ENCODE measurements at places on chromosomes 6 and 20.

GRCh38 chr6:125519367-125519766 lies 217.6 kb upstream of the HDDC2 start:
- DNase-seq: no peak
- H3K4me1 ChIP-seq: no peaks in the 10 kb centered on the region
- no peak overlapping the region for H3K27ac ChIP-seq
- no peak overlapping the region for H3K4me3 ChIP-seq

DNA sequence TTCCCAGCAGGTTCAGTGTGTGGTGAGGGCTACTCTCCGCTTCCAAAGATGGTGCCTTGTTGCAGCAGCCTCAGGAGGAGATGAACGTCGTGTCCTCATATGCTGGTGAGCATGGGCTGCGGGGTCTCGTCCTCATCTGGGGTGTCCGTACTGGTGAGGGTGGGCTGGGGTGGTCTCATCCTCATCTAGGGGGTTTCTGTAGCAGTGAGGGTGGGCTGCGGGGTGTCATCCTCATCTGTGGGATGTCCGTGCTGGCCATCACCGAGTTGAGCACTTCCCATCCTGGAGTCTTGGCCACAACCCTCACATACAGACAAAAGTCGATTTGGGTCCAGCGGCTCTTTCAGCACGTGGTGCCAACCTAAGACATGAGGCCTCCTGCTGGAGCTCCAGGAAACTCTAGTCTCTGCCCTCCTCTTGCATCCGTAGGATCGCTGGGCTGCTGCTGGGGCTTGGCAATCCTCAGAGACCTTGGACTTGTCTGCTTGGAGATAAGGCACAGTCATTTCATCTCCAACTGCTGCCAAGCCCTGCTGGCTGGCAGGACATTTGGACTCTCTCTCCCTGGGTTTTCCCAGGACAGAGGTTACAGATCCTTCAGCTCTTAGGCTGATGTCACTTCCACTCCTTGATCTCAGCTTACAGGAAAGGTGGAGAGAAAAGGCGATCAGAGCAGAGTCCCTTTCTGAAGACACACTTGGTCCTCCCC lies 160.4 kb downstream of the PACRG start:
- H3K4me3 ChIP-seq: no peak overlapping the region
- no peaks in the 10 kb centered on the region for H3K36me3 ChIP-seq
- H3K27ac ChIP-seq: no peak overlapping the region
- H3K4me1 ChIP-seq: no peaks in the 10 kb centered on the region
- DNase-seq: no peak
- no peaks in the 10 kb centered on the region for H3K27me3 ChIP-seq

DNA sequence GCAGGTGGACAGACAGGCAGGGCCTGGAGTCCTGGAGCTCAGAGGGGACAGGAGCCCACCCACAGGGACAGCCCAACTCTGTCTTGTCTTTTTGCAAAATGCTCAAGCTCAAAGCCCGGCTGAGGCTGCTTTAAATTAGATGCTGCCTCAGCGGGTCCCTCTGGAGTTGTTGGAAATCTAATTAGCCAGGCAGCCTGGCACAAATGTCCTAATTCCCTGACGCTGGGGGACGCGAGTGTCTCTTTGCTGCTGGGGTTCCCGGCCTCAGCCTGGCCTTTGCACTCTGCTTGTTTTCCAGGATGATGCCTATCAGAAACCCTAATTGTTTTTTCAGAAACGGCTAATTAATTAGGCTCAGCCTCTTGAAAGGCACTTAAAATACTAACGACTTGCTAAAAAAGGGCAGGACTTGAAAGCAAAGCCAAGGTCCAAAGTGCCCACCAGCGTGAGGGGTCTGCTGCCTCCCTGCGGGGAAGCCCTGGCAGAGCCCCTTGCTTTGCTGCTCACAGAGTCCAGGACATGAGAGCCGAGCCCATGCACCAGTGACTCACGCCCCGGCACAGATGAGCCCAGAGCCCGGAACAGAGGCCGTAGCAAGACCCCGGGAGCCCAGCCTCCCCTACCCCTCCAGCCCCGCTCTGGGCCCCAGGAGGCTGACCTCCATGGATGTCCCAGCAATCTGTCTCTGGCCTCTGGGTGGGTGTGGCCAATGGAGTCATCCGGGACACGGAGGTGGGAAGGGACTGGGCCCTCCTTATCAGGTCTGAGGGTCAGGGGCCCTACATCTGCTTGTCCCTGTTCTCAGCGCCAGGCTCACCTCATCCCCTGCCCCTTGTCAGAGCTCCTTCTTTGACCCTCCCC lies 46.0 kb upstream of the BHLHE23 start:
- no peak overlapping the region for H3K27ac ChIP-seq
- no peaks in the 10 kb centered on the region for H3K4me1 ChIP-seq
- no peak overlapping the region for H3K4me3 ChIP-seq
- no peaks in the 10 kb centered on the region for H3K36me3 ChIP-seq

- DNase-seq: no peak
- H3K4me3 ChIP-seq: no peak overlapping the region
- H3K27me3 ChIP-seq: peaks cover 16% of the 10 kb centered on the region
- H3K27ac ChIP-seq: no peak overlapping the region
- no peaks in the 10 kb centered on the region for H3K36me3 ChIP-seq
Measured at GRCh38 chr6:149277621-149278020, 39.9 kb upstream of the TAB2 start.

GRCh38 chr20:9977629-9978028 lies 57.2 kb upstream of the ANKEF1 start:
- DNase-seq: no peak
- H3K36me3 ChIP-seq: no peaks in the 10 kb centered on the region
- H3K4me3 ChIP-seq: no peak overlapping the region
- H3K27me3 ChIP-seq: peaks cover 3% of the 10 kb centered on the region
- no peak overlapping the region for H3K27ac ChIP-seq

- H3K4me1 ChIP-seq: no peaks in the 10 kb centered on the region
- H3K36me3 ChIP-seq: no peaks in the 10 kb centered on the region
- no peak overlapping the region for H3K27ac ChIP-seq
- peak; percentile 53 for DNase-seq
- H3K27me3 ChIP-seq: no peaks in the 10 kb centered on the region
- H3K4me3 ChIP-seq: no peak overlapping the region
Measured at GRCh38 chr6:101883505-101883904, 490.0 kb downstream of the GRIK2 start.

DNA sequence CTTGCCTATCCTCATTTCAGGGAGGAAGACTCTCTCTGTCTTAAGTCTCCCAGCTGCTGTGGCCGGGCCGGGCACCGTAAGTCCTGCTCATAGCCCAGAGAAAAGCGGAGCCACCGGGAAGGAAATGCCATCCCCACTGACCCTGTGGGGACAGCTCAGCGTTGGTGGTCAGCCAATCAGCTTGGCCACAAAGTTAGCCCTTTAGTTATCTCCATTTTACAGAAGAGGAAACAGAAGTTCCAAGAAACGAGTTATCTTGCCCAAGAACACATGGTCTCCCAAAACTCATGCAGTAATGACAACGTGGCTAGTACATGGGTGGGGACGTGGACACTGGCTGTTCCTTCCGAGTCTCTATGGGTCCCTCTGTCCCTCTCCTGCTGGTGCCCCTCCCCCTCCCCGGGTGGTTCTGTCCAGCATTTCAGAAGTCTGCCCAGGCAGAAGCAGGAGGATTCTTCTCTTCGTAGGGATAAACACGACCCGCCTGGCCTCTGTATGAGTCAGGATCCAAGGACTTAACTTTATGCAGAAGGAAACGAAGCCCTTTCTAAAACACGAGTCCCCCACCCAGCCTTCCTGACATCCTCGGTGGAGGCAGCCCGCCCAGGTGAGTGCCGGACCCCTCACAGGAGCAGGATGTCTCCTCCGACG lies 273.8 kb downstream of the CDH4 start:
- H3K27me3 ChIP-seq: no peaks in the 10 kb centered on the region
- no peak overlapping the region for H3K27ac ChIP-seq
- H3K36me3 ChIP-seq: no peaks in the 10 kb centered on the region
- peaks cover 2% of the 10 kb centered on the region for H3K4me1 ChIP-seq

- no peaks in the 10 kb centered on the region for H3K27me3 ChIP-seq
- no peak overlapping the region for H3K27ac ChIP-seq
- no peaks in the 10 kb centered on the region for H3K36me3 ChIP-seq
- H3K4me3 ChIP-seq: no peak overlapping the region
Measured at GRCh38 chr6:156691018-156691417, 86.2 kb upstream of the ARID1B start.

DNA sequence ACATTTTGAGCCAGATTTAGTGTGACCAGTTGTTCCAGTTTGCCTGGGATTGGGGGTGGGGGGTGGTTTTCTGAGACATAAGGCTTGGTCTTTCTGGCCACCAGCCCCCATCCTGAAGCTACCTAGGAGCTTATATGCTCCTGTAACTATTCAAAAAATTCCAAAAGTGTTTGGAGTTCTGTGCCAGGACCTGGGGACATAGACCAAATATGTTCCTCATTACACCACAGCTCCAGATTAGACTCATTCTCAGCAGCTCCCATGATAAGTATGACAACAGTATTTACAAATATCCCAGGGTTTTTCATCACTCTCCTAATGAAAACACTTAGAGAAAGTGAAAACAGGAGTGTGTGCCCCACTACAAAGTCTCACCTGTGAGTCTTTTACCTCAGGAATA lies 37.8 kb upstream of the RNF144B start:
- H3K36me3 ChIP-seq: no peaks in the 10 kb centered on the region
- no peak overlapping the region for H3K27ac ChIP-seq
- H3K4me3 ChIP-seq: no peak overlapping the region
- peaks cover 4% of the 10 kb centered on the region for H3K4me1 ChIP-seq
- no peaks in the 10 kb centered on the region for H3K27me3 ChIP-seq

DNA sequence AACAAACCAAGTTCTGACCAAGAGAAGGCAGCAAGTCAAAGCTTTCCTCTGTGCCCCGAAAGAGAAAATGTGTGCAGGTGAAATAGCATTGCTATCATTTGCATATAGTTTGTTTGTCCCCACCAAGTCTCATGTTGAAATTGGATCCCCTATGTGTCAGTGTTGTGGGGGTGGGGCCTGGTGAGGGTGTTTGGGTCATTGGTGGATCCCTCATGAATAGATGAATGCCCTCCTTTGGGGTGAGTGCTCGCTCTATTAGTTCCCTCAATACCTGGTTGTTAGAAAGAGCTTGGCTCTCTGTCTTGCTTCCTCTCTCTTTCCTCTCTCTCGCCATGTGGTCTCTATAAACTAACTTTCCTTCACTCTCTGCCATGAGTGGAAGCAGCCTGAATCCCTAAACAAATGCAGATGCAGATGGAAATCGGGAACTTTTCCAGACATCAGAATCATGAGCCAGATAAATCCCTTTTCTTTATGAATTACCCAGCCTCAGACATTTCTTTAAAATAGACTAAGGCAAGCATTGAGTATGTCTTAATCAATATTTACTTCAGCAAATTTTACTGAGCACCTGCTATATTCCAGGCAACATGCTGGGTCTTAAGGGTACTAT lies 43.8 kb upstream of the SYNDIG1 start:
- H3K27ac ChIP-seq: no peak overlapping the region
- no peak for DNase-seq

GRCh38 chr6:149445095-149445466 lies 39.7 kb downstream of the ZC3H12D start:
- H3K4me1 ChIP-seq: peaks cover 7% of the 10 kb centered on the region
- H3K36me3 ChIP-seq: no peaks in the 10 kb centered on the region
- peaks cover under 1% of the 10 kb centered on the region for H3K27me3 ChIP-seq
- H3K27ac ChIP-seq: no peak overlapping the region
- no peak for DNase-seq

GRCh38 chr6:149289966-149290365 lies 27.5 kb upstream of the TAB2 start:
- H3K27me3 ChIP-seq: peaks cover 6% of the 10 kb centered on the region
- H3K4me3 ChIP-seq: no peak overlapping the region
- H3K27ac ChIP-seq: no peak overlapping the region
- no peaks in the 10 kb centered on the region for H3K4me1 ChIP-seq
- H3K36me3 ChIP-seq: no peaks in the 10 kb centered on the region
- no peak for DNase-seq

GRCh38 chr6:18388271-18388670 lies 1.1 kb downstream of the RNF144B start:
- no peak for DNase-seq
- no peaks in the 10 kb centered on the region for H3K36me3 ChIP-seq
- no peaks in the 10 kb centered on the region for H3K27me3 ChIP-seq
- peaks cover 7% of the 10 kb centered on the region for H3K4me1 ChIP-seq

DNA sequence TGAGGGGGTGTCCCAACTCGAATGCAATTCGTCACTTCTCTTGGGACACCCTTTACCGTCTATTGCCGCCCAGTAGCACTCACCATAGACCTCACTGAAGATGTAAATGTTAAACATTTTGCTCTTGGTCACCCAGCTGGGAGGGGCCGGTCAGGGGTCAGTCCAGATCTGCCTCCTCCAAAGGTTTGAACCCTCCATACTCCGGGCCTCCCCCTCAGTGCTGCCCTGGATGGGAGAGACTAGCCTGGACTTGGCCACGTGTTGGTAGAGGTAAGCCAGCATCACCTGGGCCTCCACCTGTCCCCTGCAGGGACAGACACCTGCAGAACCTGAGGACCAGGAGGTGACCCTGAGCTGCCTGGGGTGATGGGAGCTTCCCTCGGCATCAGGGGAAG lies 5.0 kb upstream of the MYT1 start:
- no peak for DNase-seq
- H3K4me1 ChIP-seq: no peaks in the 10 kb centered on the region
- H3K36me3 ChIP-seq: no peaks in the 10 kb centered on the region

DNA sequence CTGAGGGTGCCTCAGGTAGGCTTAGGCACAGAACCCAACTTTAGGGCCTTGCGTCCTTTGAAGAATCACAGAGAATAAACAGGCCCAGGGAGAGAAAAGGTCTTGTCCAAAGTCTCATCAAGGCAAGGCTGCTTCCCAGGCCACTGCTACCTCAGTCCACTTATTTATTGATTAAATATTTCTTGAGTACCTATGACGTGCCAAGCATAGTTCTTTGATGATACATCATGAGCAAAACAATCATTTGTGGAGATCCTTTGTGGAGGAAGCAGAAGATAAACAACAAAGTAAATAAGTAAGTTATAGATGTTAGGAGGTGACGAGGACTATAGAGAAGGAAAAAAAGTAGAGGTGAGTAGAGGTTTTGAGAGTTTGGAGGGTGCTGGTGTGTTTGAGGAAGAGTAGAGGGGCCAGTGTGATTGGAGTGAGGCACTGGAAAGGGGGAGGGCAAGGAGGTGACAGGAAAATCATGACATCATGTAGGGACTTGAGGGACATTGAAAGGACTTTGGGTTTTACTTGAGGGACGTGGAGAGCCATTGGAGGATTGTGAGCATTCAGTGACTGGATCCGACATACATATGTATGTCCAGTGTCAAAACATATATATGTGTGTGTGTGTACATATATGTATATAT lies 14.1 kb upstream of the CHMP4B start:
- H3K27me3 ChIP-seq: no peaks in the 10 kb centered on the region
- peaks cover 4% of the 10 kb centered on the region for H3K4me1 ChIP-seq
- no peak overlapping the region for H3K4me3 ChIP-seq
- H3K36me3 ChIP-seq: no peaks in the 10 kb centered on the region

- H3K36me3 ChIP-seq: no peaks in the 10 kb centered on the region
- DNase-seq: no peak
- no peaks in the 10 kb centered on the region for H3K27me3 ChIP-seq
- peaks cover 5% of the 10 kb centered on the region for H3K4me1 ChIP-seq
Measured at GRCh38 chr6:700490-700889, 7.6 kb upstream of the EXOC2 start.
